ENCODE measurements at places on chromosomes 6 and 20.

- no peak for DNase-seq
Measured at GRCh38 chr20:60220706-60221105, 262.5 kb downstream of the CDH26 start.

GRCh38 chr6:81720427-81720826 lies 32.1 kb downstream of the TENT5A start:
- DNase-seq: no peak

DNA sequence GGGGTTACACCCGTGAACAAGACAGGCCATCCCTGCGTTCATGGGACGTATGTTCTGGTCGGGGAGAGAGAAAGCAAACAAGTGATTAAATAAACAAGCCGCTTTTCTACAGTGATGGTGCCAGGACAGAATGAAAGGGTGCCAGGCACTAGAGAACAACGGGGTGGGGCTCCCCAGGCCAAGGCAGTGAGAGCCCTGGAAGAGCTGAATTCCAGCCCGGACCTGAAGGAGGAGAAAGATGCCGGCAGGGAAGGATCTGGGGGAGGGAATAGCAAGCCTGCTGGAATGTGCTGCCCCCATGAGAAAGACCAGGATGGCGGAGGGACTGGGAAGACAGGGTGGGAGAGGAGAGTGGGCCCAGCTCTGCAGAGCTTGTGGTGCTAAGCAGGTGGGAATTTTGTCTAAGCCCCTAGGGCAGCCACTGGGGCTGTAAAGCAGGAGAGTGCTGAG lies 7.5 kb downstream of the SNAI1 start:
- no peak for DNase-seq

- no peak for DNase-seq
Measured at GRCh38 chr6:57262901-57263694, 41.0 kb upstream of the RAB23 start.

GRCh38 chr6:69976591-69977090 lies 110.3 kb downstream of the COL19A1 start:
- DNase-seq: no peak

DNA sequence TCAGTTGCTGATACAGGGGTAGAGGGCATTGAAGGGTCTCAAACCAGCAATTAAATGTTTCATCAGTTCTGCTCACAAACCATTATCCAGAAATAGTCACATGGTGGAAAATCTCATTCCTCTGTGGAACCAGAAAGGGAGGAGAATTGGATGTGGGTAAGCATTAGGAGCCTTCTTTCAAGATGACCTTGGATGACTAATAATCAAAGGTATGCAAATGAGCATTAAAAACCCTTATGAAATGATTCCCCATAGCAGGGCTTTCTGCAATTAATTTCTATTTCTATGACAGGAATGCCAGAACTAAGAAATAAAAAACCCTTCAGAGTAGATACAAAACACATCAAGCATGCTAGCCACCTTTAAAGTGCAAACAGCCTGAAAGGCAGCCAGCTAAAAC lies 37.4 kb upstream of the HCRTR2 start:
- DNase-seq: no peak

GRCh38 chr6:1703091-1703855 lies 93.6 kb downstream of the FOXC1 start:
- no peak for DNase-seq

DNA sequence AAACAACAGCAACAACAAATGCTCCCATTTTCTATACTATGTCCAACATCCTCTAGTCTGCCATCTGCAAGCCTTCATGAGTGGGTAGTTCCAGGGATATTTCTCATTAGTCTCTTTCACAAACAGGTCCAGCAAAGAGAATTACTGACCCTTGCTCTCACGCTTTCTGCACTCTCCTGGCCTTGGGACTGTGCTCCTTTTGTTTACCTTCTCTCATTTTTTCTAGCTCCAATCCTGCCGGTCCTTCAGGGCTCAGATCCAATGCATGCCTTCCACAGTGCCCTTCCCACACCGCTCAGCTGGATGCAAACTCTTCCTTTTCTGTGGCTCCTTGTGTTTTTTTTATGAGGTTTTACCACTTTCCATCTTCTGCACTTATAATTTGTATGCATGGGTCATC lies 47.2 kb downstream of the ADTRP start:
- no peak for DNase-seq

GRCh38 chr20:53001498-53002301 lies 29.5 kb downstream of the TSHZ2 start:
- DNase-seq: no peak

- no peak for DNase-seq
Measured at GRCh38 chr20:51116765-51117686, 94.1 kb upstream of the KCNG1 start.

GRCh38 chr20:30985386-30985785 lies 272.1 kb upstream of the DEFB115 start:
- DNase-seq: no peak

DNA sequence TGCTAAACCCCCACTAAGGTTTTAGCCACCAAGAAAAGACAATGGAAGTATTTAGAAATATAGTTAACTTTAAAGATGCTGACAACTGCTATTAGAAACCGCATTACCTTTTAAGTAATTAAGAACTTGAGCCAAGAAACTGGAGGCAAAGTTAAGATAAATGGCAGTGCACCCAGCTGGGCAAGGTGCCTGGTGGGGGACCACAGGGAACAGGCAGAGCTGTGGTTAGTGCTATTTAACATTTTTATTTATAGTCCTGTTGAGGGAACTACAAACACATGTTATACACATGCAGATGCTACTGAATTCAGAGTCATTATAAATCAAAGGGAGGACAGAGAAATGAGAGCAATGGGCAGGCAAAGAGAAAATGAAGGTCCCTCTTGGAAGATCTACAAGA lies 447.9 kb downstream of the TFAP2B start:
- no peak for DNase-seq

- no peak for DNase-seq
Measured at GRCh38 chr6:147660334-147661311, 152.1 kb downstream of the SAMD5 start.

DNA sequence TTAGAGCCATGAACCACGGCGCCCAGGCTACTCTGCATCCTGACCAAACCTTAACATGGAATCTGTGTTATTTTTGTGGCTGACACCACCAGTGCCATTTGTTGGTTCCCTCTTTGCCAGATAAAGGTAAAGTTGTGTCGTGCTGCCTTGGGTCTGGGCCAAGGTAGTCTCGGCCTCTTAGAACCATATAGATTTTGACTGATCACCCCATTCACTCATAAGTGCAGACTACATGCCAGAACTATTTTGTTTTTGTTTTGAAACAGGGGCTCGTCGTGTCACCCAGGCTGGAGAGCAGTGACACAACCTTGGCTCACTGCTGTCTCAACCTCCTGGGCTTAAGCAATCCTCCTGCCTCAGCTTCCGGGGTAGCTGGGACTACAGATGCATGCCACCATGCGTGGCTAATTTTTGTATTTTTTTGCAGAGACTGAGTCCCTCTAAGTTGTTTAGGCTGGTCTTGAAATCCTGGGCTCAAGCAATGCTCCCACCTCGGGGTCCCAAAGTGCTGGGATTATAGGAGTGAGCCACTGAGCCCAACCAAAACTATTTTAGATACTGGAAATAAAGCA lies 19.2 kb upstream of the RIPOR3 start:
- peak; percentile 82 for DNase-seq

- no peak for DNase-seq
Measured at GRCh38 chr6:82030301-82030700, 217.2 kb downstream of the IBTK start.

DNA sequence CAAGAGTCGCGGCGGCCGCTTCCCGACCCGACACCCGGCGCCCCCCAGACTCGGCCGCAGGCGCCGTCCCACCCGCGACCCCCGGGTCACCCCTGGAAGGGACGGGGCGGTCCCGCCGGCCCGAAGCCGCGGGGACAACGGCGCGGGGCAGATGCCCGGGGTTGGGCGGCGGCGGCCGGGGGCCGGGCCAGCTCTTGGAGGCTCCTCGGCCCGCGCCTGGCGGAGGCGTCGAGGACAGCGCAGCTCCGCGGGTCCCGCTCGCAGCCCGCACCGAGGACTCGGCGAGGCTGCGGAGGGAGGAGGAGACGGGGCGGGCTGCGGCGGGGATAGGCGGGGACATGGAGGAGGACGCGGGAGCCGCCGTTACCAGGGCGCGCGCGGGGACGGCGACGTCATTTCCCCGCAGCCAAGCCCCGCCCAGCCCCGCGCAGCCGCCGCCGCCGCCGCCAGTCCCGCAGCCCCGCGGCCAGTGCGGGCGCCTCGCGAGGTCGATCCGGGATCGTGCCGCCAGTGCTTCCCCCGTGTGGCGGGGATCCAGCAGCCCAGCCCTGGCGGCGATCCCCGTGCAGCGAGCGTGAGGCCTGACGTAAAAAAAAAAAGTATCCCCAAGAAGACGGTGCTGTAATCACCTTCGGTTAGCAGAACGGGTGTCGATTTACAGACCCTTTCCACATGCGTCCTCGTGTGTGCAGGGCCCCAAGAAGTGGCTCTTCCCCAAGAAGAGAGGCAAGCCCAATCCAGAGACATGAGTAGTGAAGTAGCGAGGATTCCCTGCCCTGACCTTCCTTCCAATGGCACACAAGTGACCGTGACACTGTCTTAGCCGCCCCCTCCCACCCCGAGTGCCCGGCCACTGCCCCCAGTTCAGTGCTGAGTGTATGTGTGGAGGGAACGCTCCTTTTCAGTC lies at the start of gene FAM184A:
FAM184A (minus strand) TSS at position 289 of the 907 bp plus-strand sequence. CDS start 365 bp downstream, outside the sequence.
- DNase-seq: peak; percentile 80

DNA sequence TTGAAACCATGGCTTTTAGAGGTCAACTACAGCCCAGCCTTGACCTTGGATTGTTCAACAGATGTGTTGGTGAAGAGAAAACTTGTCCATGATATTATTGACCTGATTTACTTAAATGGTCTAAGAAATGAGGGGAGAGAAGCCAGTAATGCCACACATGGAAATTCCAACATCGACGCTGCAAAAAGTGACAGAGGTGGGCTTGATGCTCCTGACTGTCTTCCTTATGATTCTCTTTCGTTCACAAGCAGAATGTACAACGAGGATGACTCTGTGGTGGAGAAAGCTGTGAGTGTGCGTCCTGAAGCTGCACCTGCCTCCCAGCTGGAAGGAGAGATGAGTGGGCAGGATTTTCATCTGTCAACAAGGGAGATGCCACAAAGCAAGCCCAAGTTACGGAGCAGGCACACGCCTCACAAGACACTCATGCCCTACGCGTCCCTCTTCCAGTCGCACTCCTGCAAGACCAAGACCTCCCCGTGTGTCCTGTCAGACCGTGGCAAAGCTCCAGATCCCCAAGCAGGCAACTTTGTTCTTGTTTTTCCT lies 16.2 kb downstream of the TTLL2 start:
- no peak for DNase-seq

DNA sequence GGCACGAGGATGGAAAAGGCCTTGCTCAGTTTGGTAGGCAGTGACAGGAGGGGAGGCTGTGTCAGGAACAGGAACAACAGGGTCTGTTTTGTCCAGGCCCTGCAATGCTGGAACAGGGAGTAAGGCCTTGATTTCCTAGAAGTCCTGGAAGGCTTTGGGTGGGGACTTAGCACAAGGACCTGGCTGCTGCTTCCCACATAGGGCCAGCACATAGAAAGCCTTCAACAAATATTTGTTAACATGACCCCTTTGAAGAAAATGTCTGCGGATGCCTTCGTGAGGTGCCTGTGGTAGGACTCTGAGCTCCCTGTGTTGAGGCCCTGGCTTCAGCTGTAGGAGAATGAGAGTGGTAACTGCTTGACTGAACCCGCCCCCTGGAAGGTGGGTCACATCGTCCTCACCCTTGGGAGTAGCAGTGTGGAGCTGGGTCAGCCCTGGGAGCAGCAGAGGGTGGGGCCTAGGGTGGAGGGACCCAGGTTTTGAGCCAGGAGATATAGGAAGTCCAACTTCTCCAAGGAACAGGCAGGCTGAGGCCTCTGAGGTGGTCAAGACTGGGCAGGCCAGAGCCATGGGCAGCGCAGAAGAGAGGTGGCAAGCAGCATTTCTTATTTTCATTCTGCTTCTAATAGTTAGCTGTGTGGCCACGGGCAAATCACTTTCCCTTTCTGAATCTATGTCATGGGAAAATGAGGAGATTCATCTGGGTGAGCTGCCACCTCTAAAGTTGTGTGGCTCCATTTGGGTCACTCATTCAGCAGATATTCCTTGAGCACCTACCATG lies 50.0 kb downstream of the CNBD2 start:
- no peak for DNase-seq

GRCh38 chr20:63484651-63485403 lies 12.4 kb upstream of the KCNQ2 start:
- DNase-seq: no peak

DNA sequence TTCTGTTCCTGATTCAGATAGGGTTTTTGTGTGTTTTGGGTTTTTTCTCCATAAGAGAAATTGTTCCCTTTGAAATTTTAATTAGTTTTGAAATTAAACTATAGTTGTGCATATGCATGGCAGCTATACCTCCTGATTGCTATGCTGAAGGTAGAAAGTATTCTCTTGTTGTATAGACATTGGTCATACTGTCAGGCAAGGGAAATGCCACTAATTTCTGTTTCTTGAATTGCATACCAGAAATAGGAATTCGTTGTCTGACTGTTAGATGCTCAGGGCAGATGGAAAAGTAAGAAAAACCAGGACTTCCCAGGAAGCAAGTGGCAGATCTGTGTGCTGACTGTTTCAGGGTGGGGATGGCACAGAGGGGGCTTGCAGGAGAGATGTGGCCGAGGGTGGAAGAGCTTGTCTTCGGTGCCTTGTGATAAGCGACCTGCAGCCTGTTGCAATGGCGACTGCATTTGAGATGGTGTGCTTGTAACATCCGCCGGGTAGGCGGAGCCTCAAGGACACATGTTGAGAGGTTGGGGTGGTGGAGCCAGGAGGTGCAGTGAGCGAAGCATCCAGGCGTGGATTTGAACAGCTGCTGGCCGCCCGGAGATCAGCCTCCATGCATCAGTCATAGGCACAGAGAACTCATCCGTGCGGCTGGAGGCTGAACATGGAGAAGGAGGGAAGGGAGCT lies 42.8 kb downstream of the RREB1 start:
- DNase-seq: no peak

- DNase-seq: no peak
Measured at GRCh38 chr6:160996131-160996601, 4.6 kb downstream of the MAP3K4 start.

DNA sequence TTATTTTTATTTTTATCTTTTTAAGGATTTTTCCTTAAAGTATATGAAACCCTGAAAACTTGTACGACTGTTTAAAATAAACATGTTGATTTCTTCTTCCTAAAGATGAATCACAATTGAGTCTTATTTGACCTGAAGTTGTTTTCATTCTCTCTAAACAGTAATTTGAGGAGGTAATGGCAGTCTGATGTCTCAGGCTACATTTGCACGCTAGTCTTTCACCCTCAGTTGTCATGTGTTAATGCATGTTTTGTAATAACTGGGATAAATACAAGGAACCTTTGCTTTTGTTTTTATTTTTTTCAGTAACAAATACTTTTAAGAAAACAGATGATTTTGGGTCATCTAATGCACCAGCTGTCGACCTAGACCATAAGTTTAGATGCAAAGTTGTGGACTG lies 55.2 kb downstream of the SCAND1 start:
- no peak for DNase-seq

GRCh38 chr20:9241232-9241692 lies 172.4 kb downstream of the PLCB4 start:
- no peak for DNase-seq

- DNase-seq: peak; percentile 59
Measured at GRCh38 chr6:318243-318890, 26.1 kb downstream of the DUSP22 start.

- no peak for DNase-seq
Measured at GRCh38 chr6:106060167-106060566, 26.0 kb upstream of the PRDM1 start.

GRCh38 chr20:60921022-60921622 lies 330.9 kb upstream of the CDH4 start:
- no peak for DNase-seq

GRCh38 chr20:32631933-32632460 lies 41.7 kb downstream of the C20orf203 start:
- no peak for DNase-seq
